ENCODE measurements at places on chromosomes 4 and X.

DNA sequence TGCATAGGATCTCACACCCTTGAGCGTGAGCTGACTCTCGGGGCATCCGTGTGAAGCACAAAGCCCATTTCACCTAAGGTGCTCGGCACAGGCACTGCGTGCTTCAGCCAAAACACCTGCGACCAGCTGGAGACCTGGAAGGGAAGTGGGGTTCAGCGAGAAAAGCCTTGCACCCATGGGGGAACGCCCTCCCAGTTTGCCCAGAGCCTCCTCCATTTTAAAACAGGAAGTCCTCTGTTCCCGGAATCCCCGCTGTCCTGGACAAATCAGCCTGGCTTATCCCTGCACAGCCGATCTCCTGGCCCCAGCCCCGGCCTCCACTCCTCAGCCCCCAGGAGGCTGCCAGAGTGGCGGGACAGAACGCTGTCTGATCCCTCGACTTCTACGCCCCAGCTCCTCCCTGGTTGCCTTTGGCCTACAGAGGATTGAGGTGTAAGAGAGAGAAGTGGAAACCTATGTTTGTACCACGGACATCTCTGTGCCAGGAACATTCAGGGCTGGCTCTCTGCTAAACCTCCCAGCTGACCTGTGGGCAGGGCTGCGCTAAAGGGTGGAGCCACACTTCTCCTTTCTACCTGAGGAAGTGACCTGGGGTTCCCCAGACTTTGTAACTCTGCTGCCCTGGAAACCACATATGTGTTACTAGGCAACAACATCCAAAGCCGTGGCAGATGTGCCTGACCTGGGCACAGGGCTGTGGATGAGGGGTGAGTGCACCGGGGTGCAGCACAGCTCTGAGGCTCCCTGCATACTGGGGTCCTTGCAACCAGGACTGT lies 3.8 kb upstream of the C4orf50 start:
- DNase-seq: no peak

DNA sequence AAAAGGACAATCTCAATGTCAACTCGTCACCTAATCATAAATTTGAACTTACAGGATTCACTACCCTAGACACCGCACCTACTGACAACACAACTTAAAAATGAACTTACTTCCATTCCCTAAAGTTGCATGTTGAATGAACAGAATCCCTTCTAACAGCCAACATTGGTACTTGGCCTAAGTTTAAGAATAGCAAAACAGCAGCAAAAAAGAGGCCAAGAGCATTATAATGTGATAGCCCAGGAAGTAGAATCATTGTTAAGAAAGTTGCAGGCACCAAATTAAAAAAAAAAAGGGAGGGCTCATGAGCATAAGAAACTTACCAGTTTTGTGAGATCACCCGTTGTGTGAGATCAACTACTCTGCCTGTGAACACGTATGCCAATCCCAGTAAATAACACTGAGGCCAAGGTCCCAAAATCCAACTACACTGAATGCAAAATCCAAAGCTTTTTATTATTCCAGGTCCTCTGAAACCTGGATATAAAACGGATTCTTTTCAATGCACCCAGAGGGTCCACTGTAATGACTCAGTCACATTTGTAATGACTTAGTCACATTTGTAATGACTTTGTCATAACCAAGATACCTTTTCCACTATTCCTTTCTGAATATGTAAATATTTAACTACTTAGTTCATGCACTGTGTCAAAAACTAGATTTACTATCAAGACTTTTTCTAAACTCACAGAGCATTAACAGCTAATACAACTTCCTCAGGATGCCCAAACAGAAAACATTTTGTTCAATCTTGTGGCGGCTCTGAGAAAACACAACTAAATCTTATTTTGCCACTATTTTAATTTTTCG lies 6.8 kb downstream of the HNRNPDL start:
- DNase-seq: peak; percentile 36

DNA sequence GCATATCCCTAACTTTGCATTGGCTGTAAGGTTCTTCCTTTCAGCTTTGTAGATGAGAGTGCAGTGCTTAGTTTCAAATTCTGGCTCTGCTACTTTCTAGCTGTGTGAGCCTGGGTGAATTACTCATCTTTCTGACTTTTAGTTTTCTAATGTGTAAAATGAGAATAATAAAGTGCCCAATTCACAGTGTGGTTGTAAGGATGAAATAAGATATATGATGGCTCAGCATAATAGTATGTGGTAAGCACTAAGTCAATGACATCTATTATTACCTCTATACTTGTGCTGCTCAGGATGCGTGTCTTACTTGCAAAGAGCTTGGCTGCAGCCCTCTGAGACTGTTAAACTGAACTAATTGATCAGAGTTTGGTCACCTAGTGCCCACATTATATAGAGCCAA lies 30.6 kb upstream of the ETNPPL start:
- no peak for DNase-seq

GRCh38 chr4:2243681-2244380 lies 1.9 kb upstream of the HAUS3 start:
- DNase-seq: peak; percentile 50

- DNase-seq: no peak
These were observed 43.1 kb downstream of the CXXC4 start for GRCh38 chr4:104451573-104451972.

- DNase-seq: no peak
These were observed 16.7 kb upstream of the GATB start for GRCh38 chr4:151777471-151777870.

DNA sequence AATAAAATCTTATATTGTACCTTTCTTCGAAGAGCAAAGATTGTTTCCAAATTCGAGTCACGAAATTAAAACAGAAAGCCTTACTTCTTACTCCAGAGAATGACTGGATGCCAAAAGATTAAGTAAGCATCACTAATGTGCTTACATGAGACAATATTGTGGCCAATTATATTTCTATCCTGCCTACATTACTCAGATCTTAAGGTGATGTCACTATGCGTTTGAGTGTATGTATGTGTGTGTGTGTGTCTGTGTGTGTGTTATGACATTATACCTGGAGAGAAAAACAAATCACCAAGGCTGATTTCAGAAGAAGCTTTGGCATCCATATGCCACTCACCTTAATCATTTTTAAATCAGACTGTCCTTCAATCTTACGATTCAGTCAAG lies 556.3 kb downstream of the PPARGC1A start:
- no peak for DNase-seq

- no peak for DNase-seq
These were observed 84.0 kb downstream of the ADAMTS3 start for GRCh38 chr4:72484981-72485380.

DNA sequence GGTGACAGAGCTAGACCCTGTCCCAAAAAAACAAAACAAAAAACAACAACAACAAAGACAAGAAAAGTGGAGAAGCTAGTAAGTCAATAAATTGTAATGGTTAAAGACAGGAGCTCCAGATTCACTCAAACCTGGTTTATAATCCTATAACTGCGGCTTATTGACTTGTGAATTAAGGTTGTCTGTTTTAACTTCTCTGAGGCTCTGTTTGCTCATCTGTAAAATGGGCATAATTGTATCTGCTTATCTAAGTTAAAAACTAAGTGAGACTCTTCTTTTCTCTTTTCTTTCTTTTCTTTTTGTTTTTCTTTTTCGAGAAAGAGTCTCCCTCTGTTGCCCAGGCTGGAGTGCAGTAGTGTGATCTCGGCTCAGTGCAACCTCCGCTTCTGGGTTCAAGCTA lies 84.9 kb downstream of the SOWAHB start:
- DNase-seq: no peak

DNA sequence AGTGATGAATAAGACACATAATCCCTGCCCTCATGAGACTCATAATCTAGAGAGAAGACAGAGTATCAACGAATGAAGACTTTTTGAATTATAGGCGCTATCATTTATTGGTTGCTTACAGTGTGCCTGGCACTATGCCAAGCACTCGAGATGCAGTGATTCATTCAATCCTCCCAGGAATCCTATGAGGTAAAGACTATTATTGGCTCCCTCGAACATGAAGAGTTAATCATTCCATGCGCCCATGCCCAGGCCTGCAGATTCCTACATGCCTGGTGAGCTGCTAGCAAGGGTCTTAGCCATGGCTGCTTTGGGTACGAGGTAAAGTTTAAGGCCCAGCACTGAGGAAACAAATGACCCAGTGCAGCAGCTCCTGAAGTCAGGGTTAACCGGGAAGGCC lies 47.0 kb downstream of the TEX13B start:
- peak; percentile 26 for DNase-seq

DNA sequence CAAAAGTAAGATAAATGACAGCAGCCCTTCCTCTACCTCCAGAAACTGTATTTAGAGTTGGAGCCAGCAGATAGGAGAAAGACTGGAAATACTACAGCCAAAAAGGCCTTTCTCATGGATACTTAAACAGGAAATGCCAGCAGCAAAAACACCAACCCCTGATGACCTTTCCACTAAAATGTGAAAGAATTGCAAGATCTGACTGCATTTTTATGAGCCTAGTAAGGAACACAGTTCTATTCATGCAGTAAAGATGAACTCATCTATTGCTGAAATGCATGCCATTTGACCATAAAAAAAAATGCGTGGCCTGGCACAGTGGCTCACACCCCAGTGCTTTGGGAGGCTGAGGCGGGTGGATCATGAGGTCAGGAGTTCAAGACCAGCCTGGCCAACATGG lies 19.9 kb downstream of the ABCG2 start:
- peak; percentile 62 for DNase-seq

DNA sequence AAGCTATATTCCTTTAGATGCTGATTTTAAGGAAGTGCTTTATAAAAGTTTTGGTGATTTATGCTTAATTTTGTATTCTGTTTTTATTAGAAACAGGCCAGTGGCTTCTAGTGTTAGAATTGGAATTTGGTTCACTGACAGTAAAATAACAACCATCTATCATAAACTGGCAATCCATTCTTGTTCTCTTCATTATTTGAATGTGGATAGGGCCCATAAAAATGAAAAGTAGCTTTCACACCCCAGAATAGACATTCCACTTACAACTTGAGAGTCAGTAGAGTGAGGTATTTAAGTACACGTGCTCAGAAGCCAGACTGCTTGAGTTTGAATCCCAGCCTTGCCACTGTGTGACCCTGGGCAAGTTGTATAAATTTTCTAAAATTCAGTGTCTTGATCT lies 232.4 kb upstream of the CTSO start:
- DNase-seq: no peak

GRCh38 chrX:56066016-56066415 lies 166.1 kb upstream of the KLF8 start:
- DNase-seq: no peak

GRCh38 chr4:21184788-21185187 lies 484.5 kb downstream of the PACRGL start:
- DNase-seq: no peak

- no peak for DNase-seq
These were observed 118.9 kb downstream of the SLC10A6 start for GRCh38 chr4:86730310-86730709.

DNA sequence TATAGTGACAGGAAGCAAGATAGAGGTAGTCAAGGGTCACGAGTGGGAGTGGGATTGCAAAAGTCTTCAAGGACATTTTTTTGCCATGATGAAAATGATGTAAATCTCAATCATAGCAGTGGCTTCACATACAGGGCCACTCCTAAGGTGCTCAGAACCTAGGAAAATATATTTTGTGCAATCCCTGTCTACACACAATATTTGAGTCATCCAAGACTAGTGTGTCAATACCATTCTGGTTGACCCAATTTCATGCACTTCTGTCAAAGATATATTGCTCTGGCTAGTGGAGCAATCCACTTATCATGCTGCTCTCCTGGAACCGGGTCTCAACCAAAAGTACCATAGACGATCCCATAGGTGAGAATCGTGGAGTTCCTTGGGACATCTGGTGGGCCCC lies 24.2 kb upstream of the XPNPEP2 start:
- DNase-seq: no peak

GRCh38 chrX:109399831-109400230 lies 82.1 kb downstream of the GUCY2F start:
- DNase-seq: no peak

- DNase-seq: no peak
These were observed 315.4 kb downstream of the PPP3CA start for GRCh38 chr4:101031971-101032370.

- DNase-seq: no peak
These were observed 555.4 kb upstream of the CPEB2 start for GRCh38 chr4:14446904-14447303.

DNA sequence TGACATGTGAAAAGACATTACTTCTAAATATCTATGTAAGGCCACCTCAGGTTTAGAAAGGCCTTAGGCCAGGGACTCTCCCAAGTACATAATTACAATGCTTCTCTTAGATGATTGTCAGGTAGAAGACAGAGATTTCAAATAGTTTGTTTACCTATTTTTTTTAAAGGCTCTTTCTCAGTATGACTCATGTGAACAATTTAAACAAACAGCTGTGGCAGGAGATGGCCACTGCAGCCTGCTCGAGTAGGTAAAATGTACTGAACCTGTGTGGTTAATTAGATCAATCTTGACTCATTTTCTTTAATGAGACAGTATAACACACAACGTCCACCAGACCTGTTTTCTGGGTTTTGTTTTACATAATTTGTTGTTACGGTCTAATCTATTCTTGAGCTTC lies 50.2 kb downstream of the LEF1 start:
- DNase-seq: no peak

GRCh38 chr4:907691-908425 lies 24.3 kb downstream of the GAK start:
- no peak for DNase-seq

- peak; percentile 18 for DNase-seq
These were observed at the start of gene DKK2 for GRCh38 chr4:107035819-107036583. Gene DKK2, minus strand, starts transcription at chr4:107036313. Its CDS starts 722 bp downstream, at chr4:107035591.

- no peak for DNase-seq
These were observed 536.6 kb downstream of the PPARGC1A start for GRCh38 chr4:23353200-23353599.

- no peak for DNase-seq
These were observed 17.9 kb downstream of the STK26 start for GRCh38 chrX:132041015-132041414.

DNA sequence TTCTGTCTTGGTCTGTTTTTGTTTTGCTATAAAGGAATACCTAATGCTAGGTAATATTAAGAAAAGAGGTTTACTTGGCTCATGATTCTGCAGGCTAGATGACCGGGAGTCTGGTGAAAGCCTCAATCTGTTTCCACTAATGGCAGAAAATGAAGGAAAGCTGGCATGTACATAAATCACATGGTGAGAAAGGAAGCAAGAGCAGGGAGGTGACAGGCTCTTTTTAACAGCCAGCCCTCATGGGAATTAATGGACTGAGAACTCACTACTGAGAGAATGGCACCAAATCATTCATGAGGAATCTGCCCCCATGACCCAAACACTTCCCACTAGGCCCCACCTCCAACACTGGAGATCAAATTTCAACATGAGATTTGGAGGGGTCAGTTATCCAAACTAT lies 27.6 kb downstream of the SATL1 start:
- DNase-seq: no peak

- DNase-seq: no peak
These were observed 417.2 kb downstream of the CFAP47 start for GRCh38 chrX:36336751-36337150.

GRCh38 chrX:48696909-48697727 lies 584 bp downstream of the SUV39H1 start:
- DNase-seq: peak; percentile 63

Measured in AG08396 (cell line).